Activated naive CD4-positive, alpha-beta T cell (primary cell): ENCODE measurements at places on chromosomes 7 and 10.

GRCh38 chr7:129970816-129971215, 18.1 kb upstream of the UBE2H start:
- DNase-seq: no peak

GRCh38 chr7:90708841-90709317, 112.8 kb downstream of the CDK14 start:
- DNase-seq: no peak

DNA sequence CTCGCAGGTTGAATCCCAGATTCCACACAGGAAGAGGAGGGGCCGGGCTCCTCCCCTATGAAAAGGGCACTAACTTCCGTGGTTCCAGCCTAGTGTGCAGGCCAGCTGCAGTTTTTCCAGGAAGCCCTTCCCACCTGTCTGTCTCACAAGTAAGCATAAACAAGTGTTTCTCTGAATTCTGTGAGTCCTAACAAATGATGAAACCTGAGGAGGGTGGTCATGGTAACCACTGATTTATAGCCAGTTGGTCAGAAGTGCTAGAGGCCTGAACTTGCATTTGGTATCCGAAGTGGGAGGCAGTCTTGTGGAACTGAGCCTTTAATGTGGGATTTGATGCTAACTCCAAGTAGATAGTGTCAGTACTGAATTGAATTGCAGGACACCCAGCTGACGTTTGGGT, 54.7 kb upstream of the STEAP4 start:
- no peak for DNase-seq

DNA sequence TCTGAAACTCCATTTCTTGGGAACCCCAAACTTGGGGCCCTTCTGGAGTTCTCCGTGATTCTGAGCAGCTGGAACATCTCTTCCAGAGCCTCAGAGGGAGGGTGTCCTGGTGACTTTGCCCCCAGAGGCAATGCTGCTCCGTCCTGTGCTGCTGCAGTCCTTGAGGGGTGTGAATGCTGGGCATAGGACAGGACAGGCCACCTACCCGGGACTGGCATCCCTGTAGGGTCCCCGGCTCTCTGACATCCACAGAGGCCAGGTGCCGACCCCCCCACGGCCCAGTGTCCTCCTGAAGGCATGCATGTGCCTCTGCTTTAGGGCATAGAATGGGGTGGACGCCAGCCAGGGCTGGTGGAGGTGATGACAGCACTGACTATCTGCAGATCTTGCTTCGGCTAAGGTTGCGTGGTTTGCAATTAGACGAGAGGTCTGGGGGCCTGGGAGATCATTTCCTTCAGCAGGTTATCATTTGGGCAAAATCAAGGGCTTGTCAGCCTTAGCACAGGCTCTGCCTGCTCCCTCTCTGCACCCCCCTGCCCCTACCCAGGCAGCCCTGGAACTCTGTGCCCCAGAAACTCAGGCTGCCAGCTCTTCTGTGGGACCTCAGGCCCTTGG, 136.9 kb upstream of the GPR26 start:
- DNase-seq: no peak

GRCh38 chr7:65250697-65251395, 122.8 kb upstream of the ZNF92 start:
- DNase-seq: no peak

GRCh38 chr7:90345595-90346335, 751 bp upstream of the GTPBP10 start:
- no peak for DNase-seq

DNA sequence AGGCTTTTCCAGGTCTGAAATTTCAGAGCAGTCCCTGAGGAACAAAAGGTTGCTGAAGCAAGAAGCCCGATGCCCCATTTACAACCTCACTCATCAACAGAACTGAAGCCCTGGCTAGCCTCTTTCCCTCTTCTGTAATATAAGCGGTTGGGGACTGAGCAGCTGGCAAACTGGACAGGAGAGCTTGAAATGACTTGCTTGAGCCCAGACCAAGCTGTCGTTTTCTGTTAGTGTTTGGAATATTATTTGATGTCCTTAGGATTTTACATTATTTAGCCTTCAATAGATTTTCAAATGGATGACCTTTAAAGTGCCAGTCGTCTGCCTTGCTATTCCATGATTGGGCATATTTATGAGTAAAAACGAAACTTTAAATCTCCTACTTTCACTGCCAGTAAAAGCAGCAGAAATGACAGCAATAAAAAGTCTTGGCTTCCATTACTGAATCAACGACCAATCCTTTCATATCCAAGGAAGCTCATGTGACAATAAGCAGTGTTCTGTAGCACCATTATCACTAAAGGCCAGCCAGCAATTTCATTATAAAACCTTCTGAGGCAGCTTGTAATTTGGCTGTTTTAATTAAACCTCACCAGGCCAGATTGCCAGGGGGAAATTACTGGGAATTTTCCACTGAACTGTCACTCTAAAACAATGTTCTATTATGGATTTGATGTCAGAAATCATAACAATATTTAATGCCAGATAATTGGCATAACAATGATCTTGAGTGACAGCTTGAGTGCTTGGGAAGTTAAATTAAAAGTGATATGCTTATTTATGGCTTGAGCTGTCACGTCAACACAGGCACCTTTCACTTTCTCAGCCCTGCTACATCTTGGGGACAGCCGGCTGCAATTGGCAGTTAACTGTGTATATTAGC, 85.9 kb downstream of the LSMEM1 start:
- DNase-seq: no peak
